ENCODE measurements at places on chromosomes 4 and X. TPM values are rescaled to one million over a fixed set of nuclear protein-coding genes. Genes with fewer than 3 reads are reported as not detected.
A peak's percentile ranks its signal among the peaks of the same experiment; 100 is the strongest.

DNA sequence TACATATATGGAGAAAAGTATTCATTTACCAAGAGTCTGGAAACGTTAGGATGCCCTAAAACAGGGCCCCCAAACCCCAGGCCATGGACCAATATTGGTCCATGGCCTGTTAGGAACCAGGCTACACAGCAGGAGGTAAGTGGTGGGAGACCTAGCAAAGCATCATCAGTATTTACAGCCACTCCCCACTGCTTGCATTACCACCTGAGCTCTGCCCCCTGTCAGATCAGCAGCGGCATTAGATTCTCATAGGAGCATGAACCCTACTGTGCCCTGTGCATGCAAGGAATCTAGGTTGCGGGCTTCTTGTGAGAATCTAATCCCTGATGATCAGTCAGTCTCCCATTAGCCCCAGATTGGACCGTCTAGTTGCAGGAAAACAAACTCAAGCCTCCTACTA lies 62.3 kb downstream of the USP38 start:
- no peak for DNase-seq

GRCh38 chr4:1019729-1020470 lies 8.5 kb downstream of the FGFRL1 start:
- no peak for DNase-seq

- no peak for DNase-seq
Observed at GRCh38 chr4:123415977-123416376, 19.4 kb downstream of the SPRY1 start.

DNA sequence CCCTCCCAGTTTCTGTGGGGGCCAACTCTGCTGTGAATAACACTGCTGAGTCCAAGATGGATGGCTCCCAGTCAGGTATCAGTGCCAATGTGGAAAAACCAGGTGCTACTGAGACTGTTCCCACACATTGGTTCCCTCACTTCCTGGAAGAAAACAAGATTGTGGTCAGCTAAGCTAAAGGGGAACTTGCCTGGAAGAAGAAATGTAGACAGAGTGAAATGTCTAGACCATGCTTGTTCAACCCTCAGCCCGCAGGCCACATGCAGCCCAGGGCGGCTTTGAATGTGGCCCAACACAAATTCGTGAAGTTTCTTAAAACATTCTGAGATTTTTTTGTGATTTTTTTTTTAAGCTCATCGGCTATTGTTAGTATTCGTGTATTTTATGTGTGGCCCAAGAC lies 28.6 kb upstream of the UTP14A start:
- DNase-seq: no peak

DNA sequence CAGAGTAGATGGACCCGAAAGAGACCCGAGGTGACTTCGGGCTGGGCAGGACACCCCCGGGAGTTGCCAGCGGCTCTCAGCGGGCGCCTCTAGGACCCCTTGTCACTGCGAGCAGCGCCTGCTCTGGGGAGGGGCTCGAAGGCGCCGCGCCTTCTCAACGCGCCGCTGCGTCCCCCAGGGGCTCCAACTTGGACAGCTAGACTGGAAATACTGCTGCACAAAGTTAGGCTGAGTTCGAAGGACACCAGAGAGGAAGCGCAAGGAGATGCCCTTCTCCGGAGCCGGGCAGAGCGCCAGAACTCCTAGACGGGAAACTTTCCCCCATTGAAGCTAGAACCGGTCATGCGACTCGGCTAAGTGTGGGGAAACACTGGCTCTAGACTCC lies 493 bp upstream of the KCNIP4 start:
- peak; percentile 11 for DNase-seq

DNA sequence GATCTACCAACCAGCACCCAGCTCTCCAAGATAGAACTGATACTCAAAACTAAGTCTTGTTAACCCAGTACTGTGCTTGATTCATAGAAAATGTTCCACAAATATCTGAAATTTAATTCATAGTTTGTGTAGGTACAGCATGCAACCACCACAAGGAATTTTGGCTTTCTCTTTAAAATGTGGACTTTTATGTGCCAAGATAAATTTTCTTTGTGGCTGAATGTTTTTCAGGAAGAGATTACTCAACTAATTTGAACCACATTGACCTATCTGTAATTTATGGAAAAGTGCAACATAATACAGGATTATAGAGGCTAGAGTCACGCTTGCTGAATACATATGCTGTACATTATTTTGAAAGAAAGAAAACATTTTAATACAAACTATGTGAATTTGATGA lies 730.8 kb downstream of the IL1RAPL1 start:
- no peak for DNase-seq

NHSL2 gene
- total RNA-seq: 13.6 TPM

RTL3 gene
- total RNA-seq: not detected
